Stimulated activated CD8-positive, alpha-beta memory T cell treated with anti-CD3 and anti-CD28 coated beads, Interleukin-4, amount 100 ng/mL, for 1 hour (primary cell): ENCODE measurements at places on chromosomes 2 and 18.

DNA sequence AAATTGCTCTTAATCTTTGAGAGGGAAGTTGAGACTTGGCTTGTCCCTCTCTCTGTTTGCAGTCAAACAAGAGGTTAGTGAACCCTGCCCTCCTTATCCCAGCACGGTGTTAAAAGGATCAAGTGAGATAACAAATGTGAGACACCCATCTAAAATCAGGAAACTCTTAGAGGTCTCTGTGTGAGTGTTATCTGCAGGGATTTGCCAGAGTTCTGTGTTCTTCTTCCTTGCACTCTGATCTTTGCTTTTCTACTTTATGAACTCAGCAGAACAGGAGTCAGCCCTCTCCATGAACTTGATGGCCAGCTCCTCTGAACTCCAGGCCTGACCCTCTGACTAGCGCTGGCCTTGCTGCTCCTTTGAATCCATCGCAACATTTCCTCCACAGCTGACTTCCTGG lies 123.8 kb downstream of the NCKAP5 start:
- no peak for DNase-seq

DNA sequence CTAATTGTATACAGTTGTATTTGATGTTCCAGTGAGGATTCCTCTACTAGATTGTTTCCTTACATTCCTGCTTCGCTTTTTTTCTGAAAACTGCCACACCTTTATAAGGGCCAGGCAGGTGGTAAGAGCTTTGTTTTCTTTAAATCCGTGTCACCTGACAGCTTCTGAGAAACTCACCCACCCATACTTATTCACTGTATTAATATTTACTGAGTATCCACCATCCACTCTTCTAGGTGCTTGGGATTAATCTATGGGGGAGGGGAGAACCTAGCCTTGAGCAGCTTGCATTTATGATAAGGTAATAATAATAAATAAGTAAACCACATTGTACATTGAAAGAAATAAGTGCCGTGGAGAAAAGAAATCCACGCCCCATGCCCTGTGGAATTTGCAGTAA lies 174.7 kb upstream of the AGAP1 start:
- no peak for DNase-seq

DNA sequence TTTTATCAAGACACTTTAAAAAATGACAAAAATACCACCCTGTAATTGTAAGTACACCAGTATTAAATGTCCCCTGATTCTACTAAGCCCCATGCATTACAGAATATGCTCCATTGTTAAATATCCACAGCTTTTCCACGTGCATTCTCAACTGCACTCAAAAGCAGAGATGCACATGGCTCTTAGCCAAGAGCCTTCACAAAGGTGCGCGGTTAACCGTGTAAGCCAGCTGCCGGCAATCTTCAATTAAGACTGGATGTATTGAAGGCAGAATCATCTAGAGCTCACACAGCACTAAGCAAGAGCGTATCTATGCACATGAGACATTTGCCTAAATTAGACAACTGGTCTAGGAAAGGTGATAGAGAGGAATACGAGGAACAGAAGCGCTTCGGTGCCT lies 278.3 kb downstream of the NAPG start:
- DNase-seq: no peak

DNA sequence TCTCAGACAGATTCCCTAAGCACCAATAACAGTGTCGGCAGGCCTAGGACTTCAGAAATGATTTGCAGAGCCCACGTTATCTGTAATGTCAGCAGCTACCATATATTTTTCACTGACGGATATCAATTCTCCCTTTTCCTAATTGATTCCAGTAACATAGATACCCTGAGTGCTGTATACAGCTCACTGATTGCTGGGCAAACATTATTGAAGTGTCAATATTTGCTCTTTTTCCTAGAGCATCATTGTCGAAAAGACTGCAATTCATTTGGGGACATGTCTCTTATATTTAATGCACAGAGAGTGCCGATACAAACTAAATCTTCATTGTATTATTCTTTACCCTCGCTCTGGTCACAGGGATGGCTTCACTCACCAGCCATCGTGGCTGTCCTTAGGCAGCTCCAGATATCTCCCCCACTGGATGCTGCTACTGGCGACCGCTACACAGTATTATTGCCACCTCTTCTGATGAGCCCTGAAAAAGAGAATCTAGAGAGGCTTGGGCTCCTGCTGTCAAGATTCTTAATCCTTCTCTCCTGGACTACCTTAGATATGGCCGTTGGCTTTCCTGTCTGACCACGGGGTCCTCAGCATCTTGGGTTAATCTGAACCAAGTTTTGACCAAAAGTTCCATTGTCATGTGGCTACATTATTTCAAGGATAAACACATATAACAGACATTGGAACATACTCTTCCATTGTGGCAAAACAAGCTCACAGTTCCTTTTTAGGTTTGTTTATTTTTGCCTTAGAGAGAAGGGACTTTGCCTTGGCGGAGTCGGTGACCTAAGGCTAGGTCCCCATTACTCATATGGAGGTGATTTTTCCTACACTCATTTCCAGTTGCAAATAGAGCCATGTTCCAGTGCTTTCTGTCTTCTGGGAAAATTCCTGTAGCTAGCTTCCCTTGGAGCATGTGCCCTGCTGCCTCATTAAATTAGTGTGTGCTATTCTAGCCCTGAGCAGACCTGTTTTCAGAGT lies 105.4 kb downstream of the CPO start:
- no peak for DNase-seq

DNA sequence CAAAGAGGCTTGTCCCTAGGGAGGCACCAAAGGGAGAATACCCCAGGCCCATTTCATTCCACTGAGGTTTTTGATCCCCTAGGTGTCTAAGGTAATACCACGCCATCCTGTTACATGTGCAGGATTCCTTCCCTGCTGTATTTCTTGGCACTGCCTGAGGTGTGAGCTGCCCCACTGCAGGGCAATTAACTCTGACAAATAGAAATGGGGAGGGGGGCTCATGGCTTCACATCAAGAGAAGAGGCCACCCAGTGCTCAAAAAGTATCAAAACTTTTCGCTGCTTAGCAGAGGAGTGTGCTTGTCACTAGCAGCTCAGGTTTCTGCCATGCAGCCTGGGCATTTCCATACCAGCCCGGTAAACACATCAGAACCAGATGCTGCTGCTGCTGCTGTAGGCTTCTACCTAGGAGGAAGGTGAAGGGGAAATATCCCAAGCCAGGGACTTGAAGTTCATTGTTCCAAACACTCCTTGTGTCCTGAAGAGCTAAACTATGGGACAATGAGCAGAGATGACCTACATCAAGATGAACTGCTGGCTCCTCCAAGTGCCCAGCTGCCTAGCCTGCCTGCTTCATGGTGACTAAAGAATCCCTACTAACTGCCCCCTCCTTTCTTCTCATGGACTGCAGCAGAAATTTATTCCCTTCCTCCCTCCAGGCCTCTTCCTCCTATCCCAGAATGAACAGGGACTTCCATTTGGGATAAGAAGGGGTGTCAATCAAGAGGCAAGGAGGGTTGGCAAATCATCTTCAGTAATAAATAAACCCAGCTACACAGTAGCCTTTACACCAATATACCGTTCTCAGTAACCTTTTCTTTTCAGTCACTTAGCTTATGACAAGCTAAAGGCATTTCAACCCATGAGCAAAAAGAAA lies 16.4 kb downstream of the POU3F3 start:
- no peak for DNase-seq

- DNase-seq: no peak
Observed at GRCh38 chr2:235500761-235501672, 7.2 kb downstream of the AGAP1 start.

GRCh38 chr18:4236940-4237663 lies 218.0 kb downstream of the DLGAP1 start:
- no peak for DNase-seq

- no peak for DNase-seq
Observed at GRCh38 chr2:227578642-227579041, 20.1 kb upstream of the SCYGR2 start.

- no peak for DNase-seq
Observed at GRCh38 chr18:48669991-48670750, 131.3 kb downstream of the CTIF start.

- no peak for DNase-seq
Observed at GRCh38 chr2:207014424-207014823, 75.1 kb downstream of the CPO start.

DNA sequence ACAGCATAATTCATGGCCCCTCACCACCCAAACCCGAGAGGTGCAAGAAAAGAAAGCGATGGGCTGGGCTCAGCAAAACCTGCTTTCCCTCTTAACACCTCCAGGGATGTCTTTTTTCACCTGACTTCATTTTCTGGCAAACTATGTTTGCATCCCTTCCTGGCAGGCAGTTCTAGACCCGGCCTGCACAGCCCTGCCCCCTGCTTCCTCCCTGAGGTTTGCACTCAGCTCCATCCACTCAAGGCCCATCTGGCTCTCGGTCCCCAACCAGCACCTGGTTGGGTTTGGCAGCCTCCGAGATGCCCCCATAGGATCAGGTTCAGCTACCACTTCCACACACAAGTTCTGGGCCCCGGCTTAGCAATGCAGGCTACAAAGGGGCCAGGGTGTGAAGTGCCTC lies 185.7 kb downstream of the SMAD7 start:
- DNase-seq: no peak

- DNase-seq: no peak
Observed at GRCh38 chr2:224925810-224926100, 116.5 kb downstream of the DOCK10 start.

GRCh38 chr18:70142001-70142400 lies 63.5 kb downstream of the RTTN start:
- no peak for DNase-seq

DNA sequence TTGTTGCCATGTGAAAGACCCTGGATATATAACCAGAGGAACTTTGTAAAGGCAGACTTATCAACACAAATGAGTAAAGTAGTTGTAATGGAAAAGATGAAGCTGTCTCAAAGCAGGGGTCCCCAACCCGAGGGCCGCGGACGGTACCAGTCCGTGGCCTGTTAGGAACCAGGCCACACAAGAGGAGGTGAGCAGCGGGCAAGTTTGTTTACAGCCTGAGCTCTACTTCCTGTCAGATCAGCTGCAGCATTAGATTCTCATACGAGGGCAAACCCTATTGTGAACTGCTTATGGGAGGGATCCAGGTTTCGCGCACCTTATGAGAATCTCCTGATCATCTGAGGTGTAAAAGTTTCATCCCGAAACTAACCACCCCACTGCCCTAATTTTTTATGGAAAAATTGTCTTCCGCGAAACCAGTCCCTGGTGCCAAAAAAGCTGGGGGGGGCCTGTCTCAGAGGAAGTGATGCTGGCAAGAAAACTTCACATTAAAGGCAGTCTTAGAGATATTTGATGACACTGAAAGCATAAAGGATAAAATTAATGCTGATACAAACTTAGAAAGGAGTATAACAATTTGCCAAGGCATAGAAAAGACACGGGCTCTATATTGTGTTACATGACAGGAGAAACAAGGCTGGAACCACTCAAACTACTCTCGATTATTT lies 57.5 kb upstream of the MSTN start:
- no peak for DNase-seq

DNA sequence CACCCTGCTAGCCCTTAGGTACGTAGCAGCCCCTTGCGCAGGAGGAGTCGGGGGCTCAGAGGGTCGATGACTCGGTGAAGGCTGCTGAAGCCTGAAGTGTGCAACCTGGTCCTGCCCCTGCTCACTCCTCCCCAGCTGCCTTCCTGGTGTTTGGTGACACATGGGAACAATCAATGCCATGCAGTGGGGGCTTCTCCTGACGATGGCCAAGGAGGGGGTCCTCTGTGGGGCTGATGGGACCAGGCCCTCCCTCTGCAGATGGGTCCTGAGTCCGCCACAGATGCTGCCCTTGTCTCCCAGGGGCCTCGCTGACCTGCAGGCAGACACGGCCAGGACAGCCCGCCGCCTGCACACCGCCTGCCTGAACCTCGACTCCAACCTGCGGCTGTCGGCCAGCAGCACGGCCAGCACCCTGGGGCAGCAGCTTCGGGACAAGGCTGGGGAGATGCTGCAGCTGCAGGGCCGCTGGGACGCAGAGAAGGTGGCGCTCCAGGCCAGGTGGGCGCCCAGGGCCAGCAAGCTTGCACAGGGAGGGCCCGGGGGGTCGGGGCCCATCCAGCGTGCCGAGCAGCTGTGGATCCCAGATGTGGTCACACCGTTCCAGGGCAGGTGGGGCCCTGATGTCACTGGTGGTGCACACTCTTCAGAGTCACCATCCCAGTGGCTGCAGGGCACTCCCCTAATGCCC lies 24.6 kb downstream of the CROCC2 start:
- DNase-seq: no peak

GRCh38 chr2:75173740-75174139 lies 25.6 kb downstream of the TACR1 start:
- DNase-seq: no peak

DNA sequence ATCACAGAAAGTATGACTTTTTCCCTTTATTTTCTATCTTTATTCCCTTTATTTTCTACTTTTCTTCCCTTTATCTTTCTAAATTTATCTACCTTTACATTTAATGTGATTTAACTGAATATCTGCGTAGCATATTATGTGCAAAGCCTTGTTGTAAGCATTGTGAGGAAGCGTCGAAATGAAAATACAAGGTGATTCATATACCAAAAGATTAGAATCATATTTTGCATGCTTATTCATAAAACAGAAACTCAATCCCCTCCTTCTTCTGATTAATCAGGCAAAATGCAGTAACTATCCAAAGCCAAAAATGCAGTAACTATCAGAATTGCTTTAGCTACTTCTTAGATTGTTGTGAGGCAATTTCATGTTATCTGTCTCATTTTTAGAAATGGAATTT lies 393.0 kb downstream of the CDH19 start:
- DNase-seq: no peak

DNA sequence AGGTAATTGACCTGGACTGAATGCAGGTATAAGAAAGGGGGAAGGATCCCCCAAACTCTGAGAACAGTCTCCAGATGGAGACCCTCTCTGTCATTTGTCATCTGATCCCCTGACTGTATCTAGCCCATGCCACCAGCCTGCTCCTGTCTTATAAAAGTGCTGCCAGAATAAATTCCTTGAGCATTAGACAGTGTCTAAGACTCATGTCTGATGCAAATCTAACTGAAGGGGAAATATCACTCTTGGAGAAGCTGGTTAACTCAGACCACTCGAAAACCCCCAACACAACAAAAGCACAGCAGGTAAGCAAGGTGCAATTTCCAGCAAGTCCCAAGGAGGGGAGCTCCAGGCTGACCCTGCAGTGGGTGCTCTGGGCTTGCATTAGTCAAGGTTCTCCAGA lies 40.9 kb upstream of the KDM3A start:
- no peak for DNase-seq

GRCh38 chr2:222100704-222101699 lies 197.8 kb downstream of the PAX3 start:
- DNase-seq: no peak

DNA sequence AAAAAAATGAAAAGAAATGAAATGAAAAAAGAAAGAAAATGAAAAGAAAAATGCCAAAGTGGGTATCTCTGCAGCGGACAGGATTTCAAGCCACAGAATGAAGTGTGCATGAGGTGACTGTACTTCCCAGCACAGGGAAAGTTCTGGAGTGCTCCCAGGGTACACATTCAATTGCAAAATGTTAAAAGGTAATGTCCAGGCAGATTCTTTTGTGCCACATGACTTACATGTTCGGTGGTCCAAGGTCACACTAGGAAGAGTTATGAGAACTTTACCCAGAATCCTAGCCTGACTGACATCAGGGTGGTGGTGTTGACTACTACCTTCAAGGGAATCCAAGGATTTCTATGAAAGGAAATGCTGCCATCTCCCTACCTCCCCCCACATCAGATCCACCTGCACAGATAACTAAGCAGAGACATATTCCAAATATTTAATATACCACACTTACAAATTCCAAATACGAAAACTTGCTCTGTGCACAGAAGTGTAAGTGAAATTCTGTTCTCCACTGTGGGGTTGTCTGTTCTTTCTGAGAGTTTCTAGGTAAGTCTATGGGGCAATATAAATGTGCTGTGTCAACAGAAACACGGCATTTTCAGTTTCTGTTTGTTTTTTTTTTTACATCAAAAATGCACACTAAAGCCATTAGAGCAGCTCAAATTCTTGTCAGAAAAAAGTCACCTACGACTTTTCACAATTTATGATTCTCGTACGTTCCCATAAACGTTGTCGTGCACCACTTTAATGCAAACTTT lies 56.6 kb downstream of the CABYR start:
- DNase-seq: no peak
